ELR (cell line): ENCODE measurements at places on chromosomes 2 and 18.
A peak's percentile ranks its signal among the peaks of the same experiment; 100 is the strongest.

DNA sequence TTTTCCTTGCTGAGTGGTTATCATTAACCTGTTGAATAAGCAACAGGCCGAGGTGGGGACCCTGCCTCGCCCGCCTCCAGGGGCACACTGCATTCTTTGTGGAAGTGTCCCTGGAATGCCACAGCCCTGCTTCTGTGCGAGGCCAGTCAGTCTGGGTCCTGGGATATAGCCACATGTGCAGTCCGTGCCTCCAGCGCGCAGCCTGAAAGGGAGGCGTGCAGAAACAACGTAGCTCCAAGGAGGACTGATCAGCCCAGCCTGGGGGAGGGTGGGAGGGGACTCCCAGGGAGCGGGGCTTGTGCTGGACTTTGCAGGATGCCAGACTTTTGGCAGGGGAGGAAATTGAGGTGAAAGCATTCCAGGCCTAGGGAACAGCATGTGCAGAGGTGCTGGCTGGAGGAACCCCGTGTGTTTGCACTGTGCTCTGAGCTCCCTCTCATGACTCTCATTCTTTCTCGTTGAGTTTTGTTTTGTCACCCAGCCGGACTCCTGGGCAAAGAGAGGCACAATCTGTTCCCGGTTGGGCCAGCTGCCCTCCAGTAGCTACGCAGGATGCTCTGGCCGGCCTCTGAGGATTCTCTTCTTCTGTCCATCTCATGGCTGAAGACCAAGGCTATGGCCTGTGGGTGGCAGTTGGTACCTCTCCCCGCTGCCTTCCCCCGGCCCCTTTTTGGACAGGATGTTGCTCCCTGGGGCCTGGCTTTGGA, 39.7 kb downstream of the HPCAL1 start:
- DNase-seq: no peak

GRCh38 chr2:29650631-29651097, 270.7 kb downstream of the ALK start:
- peak; percentile 28 for DNase-seq

DNA sequence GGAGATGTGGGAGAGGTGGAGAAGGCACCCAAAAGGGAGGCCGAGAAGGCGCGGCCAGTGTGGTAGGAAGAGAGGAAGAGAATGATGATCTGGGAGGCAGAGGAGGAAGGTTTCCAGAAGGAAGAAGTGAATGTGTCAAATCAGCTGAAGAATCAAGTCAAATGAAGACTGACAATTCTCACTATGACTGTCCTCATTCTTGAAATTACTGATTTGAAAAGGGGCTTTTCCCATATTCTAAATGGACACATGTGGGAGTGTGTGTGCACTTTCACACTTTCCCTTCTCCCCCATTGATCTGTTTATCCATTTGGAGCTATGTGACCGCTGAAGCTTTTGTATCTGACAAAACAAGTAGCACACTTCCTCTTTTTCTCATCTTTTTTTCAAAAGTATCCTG, 6.1 kb downstream of the AFF3 start:
- DNase-seq: no peak

GRCh38 chr18:8375249-8375648, 234.0 kb upstream of the RAB12 start:
- DNase-seq: no peak

DNA sequence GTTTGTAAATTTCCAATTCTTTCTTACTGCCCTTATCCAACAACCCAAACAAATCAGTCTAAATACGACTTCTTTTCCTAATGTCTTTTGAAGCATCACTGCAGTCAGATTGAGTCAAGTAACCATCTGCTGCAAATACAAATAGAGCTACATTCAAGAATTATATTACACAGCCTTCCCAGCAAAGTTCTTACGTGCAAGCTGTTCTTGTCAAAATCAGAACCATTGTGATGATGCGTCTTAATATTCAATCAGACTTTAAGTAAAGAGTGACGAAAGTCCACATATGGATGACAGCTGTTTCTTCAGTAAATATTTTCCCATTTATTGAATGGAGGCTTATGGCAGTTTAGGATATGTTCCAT, 943.8 kb downstream of the LRP1B start:
- no peak for DNase-seq
